ENCODE measurements at places on chromosomes 16 and 17.

GRCh38 chr16:76529120-76529519, 251.9 kb downstream of the CNTNAP4 start:
- no peak for DNase-seq

GRCh38 chr17:35189291-35189690, 4.9 kb downstream of the SLC35G3 start:
- DNase-seq = no peak

DNA sequence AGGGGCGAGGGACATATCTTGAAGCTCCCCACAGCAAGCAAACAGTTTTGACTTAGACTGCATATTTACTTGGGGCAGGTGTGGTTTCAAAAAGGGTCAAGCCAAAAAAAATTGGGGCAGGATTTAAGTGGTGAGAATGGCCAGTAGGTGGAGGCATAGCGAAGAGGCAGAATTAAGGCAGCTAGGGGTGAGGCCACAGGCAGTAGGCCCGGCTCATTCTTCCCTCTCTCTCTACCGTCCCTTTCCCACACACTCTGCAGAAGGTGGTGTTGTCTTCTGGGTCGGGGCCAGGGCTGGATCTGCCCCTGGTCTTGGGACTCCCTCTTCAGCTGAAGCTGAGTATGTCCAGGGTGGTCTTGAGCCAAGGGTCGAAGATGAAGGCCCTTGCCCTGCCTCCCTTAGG, 2.6 kb downstream of the SHBG start:
- no peak for DNase-seq

DNA sequence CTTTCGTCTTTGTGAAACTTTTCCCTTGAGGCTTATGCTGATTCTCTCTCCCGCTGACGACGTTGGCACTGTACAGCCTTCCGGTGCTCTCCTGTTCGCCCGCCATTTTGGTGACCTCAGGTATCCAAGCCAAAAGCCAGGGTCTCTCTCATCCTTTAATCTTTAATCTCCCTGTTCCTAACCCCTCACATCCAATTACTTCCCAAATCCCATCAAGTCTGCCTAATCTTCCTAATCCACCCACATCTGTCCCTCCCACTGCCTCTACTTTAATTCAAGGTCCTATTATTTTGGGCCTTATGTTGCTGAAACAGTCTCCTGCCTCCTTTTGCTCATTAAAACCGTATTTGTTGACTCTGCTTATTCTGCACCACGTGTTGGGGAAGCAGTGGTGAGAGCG, 7.3 kb downstream of the WRAP53 start:
- DNase-seq = no peak

DNA sequence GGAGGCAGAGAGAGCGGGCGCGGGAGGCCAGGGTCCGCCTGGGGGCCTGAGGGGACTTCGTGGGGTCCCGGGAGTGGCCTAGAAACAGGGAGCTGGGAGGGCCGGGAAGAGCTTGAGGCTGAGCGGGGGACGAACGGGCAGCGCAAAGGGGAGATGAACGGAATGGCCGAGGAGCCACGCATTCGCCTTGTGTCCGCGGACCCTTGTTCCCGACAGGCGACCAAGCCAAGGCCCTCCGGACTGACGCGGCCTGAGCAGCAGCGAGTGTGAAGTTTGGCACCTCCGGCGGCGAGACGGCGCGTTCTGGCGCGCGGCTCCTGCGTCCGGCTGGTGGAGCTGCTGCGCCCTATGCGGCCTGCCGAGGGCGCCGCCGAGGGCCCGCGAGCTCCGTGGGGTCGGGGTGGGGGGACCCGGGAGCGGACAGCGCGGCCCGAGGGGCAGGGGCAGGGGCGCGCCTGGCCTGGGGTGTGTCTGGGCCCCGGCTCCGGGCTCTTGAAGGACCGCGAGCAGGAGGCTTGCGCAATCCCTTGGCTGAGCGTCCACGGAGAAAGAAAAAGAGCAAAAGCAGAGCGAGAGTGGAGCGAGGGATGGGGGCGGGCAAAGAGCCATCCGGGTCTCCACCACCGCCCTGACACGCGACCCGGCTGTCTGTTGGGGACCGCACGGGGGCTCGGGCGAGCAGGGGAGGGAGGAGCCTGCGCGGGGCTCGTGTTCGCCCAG, 1.2 kb upstream of the CBX4 start:
- DNase-seq = no peak

DNA sequence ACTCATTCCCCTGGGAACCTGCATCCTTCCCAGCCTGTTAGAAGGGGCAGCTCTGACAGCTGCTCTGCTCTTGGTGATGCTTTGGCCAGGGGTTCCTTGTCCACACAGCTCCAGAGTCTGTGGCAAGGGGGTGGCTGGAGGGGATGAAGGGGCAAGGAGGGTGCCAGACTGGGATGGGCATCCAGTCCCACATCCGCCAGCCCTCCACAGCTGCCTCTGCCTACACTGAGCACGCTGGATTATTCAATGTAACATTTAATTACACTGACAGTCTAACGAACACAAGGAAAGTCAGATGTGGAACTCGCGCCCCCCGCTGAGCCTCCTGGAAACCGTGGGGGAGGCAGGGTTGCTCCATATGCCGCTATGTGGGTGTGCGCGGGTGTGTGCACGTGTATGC, 101.1 kb downstream of the C16orf78 start:
- DNase-seq = no peak

GRCh38 chr17:80986816-80987475, 4.7 kb upstream of the CHMP6 start:
- DNase-seq = no peak

GRCh38 chr17:44842748-44843147, 4.9 kb upstream of the HIGD1B start:
- DNase-seq = no peak

DNA sequence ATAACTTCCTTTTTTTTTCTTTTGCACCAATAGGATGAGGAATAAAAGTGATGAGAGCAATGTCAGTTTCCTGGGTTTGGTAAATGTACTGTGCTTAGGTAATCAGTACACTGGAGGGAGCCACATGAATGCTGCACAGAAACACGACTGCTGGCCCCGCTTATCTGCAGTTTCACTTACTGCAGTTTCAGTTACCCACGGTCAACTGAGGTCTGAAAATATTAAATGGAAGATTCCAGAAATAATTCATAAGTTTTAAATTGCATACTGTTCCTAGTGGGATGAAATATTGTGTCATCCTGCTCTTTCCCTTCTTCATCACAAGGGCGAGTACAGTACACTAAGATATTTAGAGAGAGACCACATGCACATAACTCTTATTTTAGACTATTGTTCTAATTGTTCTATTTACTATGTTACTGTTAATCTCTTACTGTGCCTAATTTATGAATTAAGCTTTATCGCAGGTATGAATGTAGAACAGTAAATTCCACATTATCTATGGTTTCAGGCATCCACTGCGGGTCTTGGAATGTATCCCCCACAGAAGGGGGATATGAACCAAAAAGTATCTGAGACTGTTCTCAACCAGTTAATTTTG, 6.4 kb upstream of the LGALS3BP start:
- DNase-seq = no peak

DNA sequence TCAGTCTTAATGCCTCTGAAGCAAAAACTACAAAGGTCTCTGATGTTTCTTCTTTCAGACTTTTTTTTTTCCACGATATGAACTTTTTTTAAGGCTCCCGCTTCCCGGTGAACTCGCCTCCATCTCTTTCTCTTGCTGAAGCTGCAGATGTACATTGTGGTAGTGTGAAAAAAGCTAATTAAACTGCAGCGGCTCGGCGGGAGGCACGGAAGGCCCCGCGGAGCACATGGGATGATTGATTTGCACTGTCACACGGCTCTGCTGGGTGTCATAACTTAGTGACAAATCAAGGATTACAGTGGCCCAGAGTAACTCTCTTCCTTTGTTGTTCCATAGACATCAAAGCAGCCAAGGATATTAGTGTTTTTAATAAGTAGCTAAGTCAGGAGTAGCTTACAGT, 196.3 kb downstream of the AXIN2 start:
- DNase-seq = no peak

DNA sequence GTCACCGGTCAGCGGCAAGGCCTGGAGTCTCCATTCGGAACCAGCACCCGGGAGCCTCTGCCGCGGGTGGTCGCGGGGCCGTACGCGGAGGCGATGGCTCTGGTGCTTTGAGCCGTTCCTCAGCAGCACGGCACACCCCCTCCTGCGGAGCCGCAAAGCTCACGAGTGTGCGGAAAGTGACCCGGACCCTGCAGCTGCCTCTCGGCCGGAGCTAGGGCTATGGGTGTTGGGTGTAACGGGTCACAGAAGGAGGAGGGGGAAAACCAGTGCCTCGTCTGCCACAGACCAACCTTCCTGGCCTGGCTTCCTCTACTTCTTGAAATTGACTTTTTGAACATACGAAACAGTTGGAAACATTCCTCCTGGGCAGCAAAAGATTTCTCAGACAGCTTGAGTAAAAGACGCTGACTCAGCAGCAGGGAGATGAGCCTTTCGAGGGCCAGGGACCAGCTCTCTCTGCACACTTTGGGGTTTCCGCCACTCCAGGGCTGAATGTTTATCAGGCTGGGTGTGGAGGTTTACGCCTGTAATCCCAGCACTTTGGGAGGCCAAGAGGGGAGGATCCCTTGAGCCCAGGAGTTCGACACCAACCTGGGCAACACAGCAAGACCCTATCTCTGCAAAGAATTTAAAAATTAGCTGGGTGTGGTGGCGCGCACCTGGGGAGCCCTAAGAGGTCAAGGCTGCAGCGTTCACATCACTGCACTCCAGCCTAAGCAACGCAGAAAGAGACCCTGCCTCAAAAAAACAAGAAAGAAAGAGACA, 26.4 kb upstream of the PITPNA start:
- no peak for DNase-seq

DNA sequence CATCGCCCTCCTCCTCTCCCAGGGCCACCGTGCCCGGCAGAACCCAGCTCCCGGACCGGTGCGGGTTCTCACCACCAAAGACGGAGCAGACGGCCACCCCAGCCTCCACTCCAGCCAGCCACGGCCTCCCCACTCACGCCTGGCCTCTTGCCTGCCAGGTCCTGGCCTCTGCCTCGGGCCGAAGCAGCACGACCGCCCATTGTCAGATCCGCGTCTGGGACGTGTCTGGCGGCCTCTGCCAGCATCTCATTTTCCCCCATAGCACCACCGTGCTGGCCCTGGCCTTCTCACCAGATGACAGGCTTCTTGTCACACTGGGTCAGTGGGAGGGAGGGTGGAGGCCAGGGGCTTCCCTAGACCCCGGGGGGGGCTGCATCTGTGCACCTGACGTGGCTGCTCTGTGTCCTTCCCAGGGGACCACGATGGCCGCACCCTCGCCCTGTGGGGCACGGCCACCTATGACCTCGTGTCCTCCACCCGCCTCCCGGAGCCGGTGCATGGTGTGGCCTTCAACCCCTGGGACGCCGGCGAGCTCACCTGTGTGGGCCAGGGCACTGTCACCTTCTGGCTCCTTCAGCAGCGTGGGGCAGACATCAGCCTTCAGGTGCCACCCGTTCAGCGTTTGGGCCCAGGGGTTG, 6.6 kb upstream of the RHOT2 start:
- DNase-seq = no peak

DNA sequence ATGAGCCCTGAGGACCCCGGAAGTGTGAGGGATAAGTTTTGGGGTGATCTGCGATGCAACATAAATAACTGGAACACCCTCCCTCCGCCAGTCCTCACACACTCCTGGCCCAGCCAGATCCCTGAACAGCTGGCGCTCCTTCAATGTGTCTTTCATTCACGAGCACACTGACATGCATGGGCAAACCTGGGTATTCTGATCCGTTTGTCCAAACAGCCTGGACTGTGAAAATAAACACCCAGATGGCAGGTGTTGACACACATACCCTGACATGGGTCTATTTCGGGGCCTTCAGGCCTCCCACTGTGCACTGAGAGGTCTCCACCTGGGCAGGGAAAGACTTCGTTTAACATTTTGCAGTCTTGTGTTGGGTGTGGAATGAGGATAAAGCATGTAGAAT, 3.0 kb upstream of the CPNE2 start:
- no peak for DNase-seq

DNA sequence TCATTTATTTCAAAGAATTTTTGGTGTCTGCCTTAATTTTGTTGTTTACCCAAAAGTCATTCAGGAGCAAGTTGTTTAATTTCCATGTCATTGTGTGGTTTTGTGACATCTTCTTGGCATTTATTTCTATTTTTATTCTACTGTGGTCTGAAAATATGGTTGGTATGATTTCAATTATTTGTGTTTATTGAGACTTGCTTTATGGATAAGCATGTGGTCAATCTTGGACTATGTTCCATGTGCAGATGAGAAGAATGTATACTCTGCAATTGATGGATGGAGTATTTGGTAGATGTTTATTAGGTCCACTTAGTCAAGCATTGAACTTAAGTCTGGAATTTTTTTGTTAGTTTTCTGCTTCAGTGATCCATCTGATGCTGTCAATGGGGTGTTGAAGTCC, 383.0 kb downstream of the PMP22 start:
- DNase-seq = no peak

GRCh38 chr16:10896723-10897122, 19.7 kb downstream of the CIITA start:
- DNase-seq = no peak

DNA sequence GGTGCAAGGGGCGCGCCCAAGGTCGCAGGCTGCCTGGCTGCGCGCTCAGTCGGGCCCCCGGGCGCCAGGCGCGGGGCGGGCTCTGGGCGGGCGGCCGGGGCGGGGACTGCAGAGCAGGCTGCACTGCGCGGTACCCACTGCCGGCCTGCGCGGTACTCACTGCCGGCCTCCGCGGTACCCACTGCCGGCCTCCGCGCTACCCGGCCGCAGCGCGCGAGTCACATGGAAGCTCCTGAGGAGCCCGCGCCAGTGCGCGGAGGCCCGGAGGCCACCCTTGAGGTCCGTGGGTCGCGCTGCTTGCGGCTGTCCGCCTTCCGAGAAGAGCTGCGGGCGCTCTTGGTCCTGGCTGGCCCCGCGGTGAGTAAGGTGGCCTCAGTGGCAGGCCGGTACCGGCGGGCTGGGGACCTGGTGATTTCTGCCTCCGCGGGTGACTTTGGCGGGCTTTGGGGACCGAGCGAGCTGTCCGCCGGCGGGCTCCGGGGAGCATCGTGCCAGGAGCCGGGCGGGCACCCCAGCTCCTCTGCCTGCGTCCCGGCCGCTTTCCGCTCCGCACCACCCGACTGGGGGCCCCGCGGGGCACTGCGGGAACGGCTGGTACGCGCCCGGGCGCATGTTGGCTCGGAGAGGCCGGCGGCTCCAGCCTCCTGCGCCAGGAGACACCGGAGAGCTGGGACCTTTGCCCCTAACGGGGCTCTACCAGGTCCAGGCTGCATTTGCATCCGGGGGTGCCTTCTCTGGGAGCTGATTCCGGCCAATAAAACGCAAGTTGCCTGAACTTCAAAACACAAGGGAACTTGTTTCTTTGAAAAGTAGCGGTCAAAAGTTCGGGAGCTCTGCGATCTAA, at the start of gene SLC47A1:
SLC47A1 (plus strand) TSS at position 137 of the 844 bp plus-strand sequence; CDS start at position 223, 86 bp downstream.
- no peak for DNase-seq

GRCh38 chr16:48011878-48012658, 143.7 kb downstream of the ABCC12 start:
- DNase-seq = no peak

DNA sequence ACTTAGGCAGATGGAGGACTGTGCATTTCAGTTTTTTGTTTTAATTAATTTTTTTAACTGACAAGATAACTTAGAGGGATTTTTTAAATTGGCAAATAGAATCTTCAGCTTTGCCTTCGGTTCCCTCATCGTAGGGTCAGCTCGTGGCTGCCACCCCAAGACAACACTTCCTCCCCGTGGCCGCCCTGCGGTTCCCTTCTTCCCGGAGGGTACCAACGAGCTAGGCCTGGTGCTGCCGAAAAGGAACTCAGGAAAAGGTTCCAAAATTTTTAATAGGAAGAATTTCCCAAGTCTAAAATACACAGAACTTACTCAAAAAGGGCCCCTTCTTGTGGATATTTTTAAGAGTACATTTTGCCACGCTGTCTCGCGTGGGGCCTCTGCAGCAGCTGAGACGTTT, 210.4 kb upstream of the CHMP6 start:
- DNase-seq = no peak

- no peak for DNase-seq
These were observed 591.4 kb downstream of the TP53TG3F start for GRCh38 chr16:34050787-34051320.
